ENCODE measurements at places on chromosomes 3 and 15.

DNA sequence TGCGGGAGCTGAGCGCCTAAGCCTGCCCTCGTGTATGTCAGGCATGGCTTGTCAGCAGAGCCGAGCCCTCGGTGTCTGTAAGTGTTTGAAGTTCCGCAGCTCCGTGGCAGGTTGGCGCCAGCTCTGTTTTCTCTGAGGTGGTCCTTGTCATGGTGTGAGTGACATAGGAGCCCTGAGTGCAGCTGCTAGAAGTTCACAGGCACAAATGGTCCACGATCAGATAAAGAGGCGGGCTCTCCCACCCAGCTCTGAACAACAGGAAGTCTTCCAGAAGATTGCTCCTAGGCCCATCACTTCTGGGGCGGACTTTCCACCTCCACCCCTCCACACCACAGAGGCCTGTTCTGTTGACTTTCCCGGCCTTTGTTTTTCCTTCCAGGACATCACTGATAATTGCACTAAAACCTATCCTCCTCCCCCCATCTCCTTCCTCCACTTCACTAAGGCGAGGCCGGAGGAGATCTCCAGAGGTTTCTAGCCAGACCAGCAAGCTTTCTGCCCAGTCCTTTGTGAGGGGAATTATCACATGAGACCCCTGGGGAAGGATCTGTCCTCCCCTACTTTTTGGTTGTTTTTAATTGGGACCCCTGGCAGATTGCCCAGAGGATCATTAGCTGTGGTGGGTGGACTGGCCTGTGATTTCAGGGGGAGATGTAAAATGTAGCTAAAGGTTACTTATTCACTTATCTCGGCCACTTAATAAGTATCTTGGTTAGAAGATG lies 19.9 kb downstream of the ITPR1 start:
- DNase-seq: no peak

GRCh38 chr3:180420016-180420415 lies 181.9 kb upstream of the TTC14 start:
- no peak for DNase-seq

GRCh38 chr3:156106721-156107373 lies 13.5 kb upstream of the KCNAB1 start:
- DNase-seq: no peak

DNA sequence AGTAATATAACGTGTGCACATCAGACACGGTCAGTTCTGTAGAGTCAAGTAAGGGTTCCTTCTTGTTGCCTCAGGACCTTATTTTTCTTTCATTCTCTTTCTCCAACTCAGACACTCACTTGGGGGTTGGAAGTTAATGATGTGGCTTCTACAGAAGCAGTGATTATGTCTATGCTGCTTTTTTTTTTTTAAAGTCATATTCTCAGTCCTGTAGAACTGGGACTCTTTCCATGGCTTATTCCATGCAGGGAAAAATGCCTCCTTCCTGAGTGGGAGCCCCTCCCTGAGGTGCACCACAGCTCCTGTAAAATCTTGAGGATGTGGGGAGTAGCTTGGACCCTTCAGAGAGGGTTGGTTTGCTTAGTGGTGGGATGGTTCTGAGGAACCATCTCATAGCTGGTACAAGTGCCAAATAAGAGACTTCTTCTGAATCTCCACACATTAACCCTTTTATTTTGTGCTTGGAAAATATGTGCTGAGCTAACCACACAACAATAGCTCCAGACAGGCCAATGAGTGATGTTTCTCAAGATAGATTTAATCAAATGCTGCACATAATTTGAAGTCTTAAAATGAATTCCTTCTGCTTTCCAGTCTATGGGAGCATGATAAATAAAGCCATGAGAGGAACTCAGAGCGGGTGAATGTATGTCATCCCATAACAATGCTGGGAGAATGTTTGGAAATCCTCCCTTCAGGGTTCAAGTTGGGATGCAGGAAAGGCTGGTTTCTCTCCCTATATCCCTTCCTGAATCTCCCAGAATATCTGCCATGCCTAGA lies 23.3 kb upstream of the FSTL1 start:
- DNase-seq: no peak

- DNase-seq: no peak
These were observed 1.2 kb downstream of the PHC3 start for GRCh38 chr3:170180079-170180907.

Measured in stimulated activated CD8-positive, alpha-beta memory T cell treated with anti-CD3 and anti-CD28 coated beads, Interleukin-15, amount 100 ng/mL, for 24 hours (primary cell).